ENCODE measurements at places on chromosomes 7 and 10.

DNA sequence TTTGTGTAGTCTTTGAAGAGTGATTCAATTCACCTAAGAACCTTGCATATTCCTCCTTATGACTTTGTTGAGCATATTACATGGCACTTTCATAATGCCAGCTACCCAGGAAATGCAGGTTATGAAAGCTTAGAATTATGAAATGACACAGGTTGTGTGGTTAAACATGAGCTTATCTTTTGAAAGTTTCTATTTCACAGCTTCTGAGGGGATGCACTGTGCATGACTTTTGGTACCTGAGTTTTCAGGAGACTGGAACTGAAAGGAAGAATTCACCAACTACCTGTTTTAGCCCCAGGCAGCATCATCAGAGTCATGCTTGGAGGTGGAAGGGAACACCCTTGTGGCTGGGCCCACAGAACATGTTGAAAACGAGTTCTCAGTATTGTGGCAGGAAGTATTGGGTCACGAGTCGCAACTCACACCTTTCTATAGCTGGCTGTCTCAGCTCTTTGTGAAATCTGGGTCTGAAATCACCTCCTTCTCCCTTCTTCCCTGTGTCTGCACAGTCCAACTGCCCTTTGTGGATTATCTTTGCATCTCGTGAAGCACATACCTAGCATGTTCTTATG lies 228.2 kb downstream of the PTEN start:
- no peak for DNase-seq

DNA sequence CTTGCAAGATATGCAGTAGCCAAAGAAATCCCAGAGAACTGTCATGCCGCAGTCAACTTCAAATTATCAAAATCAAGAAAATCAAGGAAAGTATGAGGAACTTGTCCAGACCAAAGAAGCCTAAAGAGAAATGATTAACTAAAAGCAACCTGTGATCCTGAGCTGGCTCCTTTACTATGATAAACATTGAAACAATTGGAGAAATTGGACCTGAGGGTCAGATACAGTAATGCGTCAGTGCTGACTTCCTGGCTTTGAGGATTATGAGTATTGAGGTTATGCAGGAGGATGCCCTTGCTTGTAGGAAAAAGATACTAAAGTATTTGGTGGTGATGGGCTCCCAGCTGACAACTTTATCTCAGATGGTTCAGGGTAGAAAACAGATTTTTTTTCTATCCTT lies 324.7 kb upstream of the AKR1E2 start:
- DNase-seq = no peak

DNA sequence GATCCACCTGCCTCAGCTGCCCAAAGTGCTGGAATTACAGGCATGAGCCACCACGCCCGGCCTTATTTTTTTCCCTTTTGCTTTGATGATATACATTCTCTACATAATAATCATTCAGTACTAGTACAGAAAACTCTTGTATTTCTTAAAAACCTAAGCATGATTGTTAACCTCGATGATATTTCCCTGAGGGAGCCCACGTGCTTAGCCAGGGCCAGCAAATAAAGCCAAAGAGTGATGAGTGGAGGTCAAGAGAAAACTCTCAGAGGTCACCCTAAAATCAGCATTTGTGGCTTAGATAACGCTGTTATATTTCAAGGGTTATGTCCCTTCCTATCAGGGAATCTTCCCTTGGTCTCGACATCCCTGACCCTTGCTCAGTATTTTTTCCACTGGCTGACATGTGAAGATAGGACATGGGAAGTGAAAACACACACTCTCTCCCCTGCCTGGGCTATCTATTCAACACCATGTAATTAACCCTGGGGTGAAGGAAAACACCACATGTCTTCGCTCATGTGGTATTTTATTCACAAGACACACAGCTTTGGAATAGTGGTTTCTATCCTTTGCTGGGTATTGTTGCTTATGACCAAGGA lies 12.6 kb downstream of the FAM200A start:
- DNase-seq = no peak

DNA sequence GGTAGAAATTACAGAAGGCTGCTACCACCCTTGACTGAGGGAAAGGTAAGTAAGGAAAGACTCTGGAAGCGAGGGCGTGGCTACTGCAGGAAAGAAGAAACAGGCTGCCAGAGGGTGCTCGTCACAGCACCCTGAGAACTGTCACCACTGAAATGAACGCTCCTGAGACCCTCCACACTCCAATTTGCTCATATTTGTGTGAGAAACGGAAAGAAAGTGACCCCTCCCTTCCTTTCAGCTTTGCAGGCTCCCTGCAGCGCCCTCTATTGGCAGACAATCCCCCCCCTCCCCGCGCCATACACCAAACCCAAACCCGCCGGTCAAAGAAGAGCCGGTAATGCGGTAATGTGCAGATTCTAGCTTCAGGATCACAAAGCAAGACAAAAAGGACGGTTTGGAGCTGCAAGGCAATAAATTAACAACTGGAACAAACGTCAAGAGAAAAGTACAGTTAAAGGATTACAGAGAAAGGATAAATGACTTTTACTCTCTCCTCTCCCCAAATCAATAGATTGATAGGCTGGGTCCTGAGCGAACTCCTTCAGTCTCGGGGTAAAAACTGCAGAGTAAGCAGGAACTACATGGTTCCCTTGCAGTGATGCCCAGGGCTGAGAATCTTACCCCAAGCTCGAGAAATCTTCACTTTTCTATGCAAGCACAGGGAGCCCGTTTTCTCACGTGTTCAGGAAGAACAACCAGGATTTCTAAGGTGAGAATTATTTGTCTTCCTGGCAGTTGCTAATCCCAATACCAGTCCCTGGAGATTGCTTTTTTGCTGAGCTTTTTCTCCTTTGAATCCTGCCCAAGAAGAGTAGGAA lies 47.6 kb downstream of the STEAP1B start:
- DNase-seq = peak; percentile 21

DNA sequence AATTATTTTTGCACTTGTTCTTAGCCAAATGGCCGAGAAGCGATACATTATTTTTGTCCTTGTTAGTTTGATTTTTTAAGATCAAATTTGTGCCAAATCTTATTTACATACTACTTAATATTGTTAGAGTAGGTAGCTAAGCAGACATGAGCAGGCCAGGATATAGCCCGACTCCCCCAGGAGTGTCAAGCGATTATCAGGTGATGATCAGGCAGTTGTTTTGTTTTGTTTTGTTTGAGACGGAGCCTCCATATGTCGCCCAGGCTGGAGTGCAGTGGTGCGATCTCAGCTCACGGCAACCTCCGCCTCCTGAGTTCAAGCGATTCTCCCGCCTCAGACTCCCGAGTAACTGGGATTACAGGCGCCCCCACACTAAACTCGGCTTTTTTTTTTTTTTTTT lies 71.1 kb downstream of the LYZL2 start:
- DNase-seq = no peak

Data from SJSA1 (cell line).